ENCODE measurements at places on chromosomes 6 and 20.

DNA sequence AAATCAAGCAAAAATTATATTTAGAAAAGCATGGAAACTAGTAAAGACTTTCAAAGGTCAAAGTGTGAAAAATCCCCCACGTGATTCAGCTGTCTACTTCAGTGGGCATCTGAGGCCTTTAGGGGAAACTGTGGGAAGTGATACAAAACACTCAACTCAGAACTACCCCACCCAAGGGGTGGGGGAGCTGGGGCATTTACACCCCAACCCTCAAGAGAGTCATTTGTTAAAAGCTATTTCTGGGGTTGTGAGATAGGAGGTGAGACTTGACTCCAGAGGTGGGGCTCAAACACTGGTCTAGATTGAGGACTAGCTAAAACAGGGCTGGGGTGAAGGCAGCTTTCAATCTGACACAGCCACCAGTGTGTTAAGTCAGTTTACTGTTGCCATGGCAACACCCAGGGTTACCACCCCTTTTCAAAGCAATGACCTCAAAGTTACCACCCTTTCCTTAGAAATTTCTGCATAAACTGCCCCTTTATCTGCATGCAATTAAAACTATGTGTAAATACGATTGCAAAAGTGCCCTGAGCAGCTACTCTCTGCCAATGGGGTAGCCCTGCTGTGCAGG lies 9.9 kb upstream of the GTSF1L start:
- no peak for DNase-seq

DNA sequence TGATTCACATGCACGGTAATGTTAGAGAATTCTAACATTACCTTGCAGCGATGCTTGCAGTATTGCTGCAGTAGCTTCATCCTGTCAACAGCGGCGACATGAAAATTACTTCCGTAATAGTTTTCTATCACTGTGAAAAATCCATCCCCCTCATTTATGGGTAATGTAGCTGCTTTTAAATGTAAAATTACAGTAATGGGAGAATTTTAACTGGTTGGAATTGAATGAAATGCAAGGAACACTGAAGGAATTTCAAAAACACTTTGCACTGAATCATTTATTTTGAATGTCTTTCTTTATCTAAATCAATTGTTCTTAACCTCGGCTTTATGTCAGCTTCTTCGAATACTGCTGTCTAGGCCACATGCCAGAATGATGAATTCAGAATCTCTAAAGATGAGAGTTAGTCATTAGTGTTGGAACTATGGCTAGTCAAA lies 102.4 kb upstream of the HIVEP1 start:
- no peak for DNase-seq

DNA sequence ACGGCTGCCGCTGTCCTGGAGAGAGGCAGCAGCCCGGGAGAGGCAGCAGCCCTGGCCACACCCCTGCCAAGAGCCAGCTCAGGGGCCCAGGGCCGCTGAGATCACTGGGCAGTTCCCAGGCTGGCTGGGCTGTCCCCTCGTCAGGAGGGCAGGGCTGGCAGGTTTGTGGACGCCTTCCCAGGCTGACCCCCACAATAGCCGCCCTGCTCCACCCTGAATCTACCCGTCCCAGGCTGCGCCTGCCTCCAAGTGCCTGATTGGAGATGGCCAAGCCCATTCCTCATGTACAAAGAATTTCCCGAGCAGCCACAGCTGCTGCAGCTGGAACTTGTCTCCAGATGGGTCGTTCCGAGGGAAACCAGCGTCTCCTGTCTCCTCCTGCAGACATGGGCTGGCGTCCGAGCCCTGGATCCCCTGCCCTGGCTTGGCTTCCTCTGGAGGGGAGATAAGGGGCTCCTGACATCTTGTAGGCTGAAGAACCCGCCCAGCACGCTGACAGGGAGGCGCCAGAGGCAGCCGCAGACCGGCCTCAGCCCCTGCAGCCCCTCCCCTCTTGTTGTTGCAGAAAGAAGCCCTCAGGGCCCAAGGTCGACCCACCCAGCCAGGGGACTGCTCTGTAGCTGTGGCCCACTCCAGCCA lies 9.4 kb upstream of the GATA5 start:
- no peak for DNase-seq

DNA sequence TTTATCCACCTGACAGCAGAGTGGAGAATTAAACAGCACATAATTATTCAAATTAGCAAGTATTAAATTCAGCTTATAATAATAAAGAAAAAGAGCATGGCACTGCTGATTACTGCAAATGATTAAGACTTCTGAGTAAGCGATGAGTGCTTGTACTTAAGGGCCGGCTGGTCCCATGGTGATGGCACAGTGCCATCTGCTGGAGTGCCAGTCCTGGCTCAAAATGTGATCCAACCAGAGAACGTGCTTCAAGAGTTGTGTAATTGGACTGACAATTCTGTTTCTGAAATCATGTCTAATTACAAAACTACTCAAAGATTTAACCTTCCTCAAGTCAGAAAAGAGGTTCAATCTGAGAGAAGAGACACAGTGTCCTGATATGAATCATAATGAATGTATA lies 181.6 kb upstream of the RGS17 start:
- DNase-seq: no peak

GRCh38 chr6:72789145-72789544 lies 167.3 kb downstream of the KCNQ5 start:
- DNase-seq: no peak

- DNase-seq: no peak
These were observed 214.3 kb upstream of the MARCKS start for GRCh38 chr6:113642714-113643406.

DNA sequence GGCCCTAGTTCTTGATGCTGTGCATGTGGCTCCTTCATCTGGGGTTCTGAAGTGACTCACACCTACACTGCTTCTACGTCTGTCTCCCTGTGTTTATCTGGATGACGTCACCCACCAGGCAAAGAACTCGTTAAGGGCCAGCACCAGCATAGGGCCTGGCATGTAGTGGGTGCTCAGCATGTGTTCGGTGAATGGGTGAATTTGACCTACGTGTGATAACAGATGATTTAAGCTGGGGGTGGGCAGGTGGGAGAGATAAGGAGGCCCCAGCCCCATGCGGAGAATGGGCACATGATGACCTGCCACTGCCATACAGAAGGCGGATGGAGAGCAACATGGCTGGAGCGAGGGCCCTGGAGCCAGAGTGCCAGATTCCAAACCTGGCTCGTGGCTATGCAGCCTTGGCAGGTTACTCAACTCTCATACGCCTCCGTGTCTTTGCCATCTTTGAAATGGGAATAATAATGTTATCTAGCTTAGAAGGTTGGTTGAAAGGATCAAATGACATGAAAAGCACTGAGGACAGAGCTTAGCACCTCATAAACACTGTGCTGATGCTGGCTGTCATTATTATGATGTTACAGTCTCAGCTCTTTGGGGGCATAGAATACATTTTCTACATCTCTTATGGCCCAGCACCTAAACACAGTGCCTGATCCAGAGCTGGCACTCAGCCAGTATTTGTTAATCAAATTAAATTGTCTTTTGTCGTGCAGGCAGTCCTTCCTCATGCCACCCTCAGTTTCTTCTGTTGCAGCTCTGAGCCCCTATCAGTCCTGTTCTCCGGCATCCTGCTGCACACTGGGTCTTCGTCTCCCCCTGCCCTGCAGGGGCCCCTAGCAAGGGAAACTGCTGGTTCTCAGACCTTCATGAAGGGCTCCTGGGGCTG lies 39.6 kb downstream of the VEGFA start:
- no peak for DNase-seq

- DNase-seq: no peak
These were observed 25.7 kb downstream of the PSMG4 start for GRCh38 chr6:3284436-3284876.

GRCh38 chr6:72784071-72784470 lies 162.2 kb downstream of the KCNQ5 start:
- DNase-seq: no peak

DNA sequence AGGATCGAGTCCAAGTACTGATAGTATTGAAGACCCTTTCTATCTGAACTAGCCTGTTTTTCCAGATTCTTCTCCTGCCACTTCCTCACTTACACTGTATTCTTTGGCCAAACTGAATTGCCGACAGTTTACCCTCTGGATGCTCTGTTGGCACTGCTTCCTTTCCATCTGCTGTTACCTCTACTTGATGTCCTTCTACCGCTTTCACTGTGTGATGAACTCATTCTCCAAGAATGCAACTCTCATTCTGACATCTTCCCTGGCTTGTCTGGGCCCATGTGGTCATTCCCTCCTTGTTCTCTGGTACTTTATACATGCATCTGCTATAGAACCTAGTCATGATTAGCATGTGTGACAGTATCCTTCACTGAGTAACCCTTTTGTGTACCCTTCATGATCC lies 16.3 kb downstream of the RPRD1B start:
- no peak for DNase-seq

DNA sequence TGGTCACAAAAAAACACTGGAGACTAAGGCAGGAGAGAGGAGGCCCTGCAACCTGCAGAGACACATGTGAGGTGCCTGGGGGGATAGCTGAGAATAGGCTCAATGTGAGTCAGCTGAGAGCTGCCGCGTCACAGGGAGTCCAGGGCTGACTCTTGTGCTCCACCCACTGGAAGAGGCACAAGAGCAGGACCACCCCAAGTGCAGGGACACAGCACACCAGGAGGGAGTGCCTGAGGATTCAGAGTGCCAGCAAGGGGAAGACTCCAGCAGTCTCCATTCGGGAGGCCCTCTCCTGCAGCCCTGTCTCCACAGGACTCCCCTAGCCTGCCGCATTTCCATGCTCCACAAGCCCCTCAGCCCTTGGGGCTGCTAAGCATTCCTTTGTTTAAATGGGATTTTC lies 105.5 kb downstream of the HUS1B start:
- DNase-seq: no peak

DNA sequence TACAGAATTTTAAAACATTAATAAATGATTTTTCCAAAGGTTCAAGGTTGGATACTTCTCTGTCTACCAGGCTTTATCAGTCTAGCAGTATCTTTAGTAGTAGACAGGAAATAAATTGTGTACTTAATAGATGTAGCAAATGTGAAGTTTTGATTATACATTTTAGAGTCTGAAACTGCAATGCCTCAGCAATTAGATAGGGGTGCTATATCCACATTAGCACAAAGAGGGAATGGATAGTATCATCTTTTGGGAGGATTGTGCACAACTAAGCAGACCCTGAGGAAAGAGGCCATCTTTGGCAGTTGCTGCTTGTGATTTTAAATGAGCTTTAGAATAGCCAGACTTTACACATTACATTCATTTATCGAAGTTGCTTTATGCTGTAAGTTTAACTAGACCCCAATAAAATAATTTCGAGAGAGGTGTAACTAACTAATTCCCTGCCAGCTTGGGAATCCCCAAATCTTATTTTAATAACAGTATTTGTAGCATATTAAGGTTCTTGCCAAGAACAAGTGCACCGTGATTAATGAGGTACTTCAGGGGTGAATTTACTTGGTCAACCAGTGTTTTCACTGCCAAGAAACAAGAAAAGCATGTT lies 2.8 kb downstream of the KCNQ5 start:
- no peak for DNase-seq

DNA sequence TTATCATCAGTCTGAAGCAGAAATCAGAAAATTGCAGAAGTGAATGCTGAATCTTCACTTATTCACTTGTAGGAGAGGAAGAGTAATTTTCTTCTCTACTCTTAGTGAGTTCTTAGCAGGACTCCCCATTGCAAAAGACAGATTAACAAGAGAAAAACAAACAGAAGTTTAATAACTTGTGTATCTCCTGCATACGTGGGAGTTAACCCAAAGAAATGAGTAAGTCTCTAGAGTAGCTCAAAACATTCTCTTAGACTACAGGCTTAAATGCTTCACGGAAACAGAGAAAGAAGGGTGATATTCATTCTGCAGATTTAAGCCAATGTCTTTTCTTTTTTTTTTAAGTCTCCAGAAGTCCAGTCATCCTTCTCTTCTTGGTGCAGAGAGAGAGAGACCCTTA lies 97.9 kb upstream of the TMEM181 start:
- no peak for DNase-seq

DNA sequence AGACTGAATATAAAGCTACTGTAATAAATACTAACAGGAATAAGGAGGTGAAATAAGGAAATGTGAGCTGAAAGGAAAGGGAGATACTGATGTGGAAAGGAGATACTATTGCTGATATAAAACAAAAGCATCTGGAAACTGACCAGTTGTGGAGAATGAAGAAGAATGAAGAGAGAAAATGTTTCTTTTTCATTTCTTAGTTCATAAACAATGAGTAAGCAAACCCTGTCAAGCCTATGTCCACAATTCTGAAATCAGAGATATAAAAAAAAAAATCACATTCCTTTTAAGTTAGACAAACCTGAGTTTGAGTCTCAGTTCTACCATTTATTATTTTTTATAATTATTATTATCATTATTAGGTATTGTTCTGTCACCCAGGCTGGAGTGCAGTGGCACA lies 121.6 kb upstream of the GJE1 start:
- DNase-seq: no peak

- no peak for DNase-seq
These were observed 36.5 kb downstream of the JARID2 start for GRCh38 chr6:15282334-15282733.

- DNase-seq: no peak
These were observed 27.9 kb downstream of the MOCS1 start for GRCh38 chr6:39906318-39906761.

GRCh38 chr20:62952373-62952967 lies at the start of gene SLC17A9:
TSS of gene SLC17A9 (plus strand) at chr20:62952709. CDS start at chr20:62952831, 122 bp downstream.
- peak; percentile 40 for DNase-seq

- no peak for DNase-seq
These were observed 89.2 kb downstream of the DNAH8 start for GRCh38 chr6:38804358-38804757.

DNA sequence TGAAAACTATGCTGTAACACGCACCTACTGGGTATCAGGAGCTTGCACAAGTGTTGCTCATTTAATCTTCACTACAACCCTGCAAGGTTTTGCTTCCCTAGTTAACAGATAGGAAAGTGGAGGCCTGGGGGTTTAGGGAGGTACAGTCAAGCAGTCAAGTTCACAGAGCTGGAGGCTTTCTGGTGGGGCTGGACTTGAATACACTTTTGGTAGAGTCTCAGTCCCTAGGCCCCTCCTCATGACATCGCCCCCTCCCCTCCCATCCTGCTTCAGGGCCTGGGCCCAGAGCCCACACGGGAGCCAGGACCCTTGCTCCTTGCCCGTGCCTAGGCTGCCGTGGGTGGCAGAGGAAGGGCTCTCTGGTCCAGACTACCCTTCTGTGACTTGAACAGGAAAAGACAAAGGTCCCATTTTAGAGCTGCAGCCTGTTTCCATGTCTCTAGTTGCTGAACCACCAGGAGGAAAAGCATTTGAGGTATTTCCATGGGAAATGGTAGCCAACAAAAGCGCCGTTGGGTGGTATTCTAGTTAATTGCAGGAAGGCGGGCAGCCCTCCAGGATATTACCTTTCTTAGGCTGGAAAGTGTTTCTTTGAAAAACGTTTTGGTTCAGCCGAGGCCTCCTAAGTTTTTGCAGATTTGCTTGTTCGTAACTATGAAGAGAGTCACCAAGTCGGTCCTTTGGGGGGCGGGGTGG lies 84.9 kb downstream of the CDC5L start:
- DNase-seq: no peak

GRCh38 chr20:63027221-63027921 lies 20.6 kb upstream of the BHLHE23 start:
- no peak for DNase-seq

DNA sequence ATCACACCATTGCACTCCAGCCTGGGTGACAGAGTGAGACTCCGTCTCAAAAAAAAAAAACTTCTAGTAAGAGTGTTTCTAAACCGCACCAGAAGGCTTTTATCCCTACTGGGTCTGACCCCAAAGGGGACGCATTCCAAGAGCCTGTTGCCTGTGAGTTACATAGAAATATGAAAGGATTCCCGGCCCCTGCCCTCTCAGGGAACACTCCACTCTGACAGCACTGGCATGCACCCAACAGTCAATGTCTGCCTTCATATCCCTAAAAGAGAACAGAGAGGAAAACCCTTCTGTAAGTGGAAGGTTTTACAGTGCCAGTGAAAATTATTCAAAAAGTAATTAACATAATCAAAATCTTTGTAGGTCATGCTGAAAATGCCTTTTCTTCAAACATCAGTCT lies 117.1 kb upstream of the PTPRT start:
- no peak for DNase-seq
